HCT116 (cell line): ENCODE measurements at places on chromosomes 2 and 18. TPM values are rescaled to one million over a fixed set of nuclear protein-coding genes. Genes with fewer than 3 reads are reported as not detected.

Gene STAT1
- total RNA-seq = 60.7 TPM

Gene AMER3
- not detected for total RNA-seq

Gene PLCD4
- 0.64 TPM for total RNA-seq

Gene PRKAG3
- not detected for total RNA-seq

Gene SCN2A
- total RNA-seq = 0.25 TPM
